ENCODE measurements at places on chromosomes 11 and 22.

GRCh38 chr22:44084044-44084772, 60.1 kb downstream of the PARVB start:
- no peak for DNase-seq
- no peak overlapping the region for H3K4me3 ChIP-seq

DNA sequence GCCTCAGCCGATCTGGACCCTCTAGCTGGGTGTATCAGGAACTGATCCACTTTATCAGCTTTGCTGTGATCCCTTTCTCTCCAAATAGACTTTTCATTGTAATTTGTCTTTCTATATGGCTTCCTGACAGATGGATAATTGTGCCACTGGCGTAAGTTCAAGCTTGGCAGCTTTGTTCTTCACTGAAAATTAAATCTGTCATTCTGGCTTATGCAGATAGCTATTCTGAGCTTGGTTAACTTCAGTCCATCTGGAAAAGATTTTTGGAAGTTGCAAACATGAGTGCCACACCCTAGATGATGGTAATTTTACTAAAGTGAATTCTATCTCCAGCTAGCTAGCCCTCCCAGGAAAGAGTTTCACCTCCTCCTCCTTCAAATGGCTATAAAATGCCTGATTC, 8.1 kb downstream of the OR5A2 start:
- no peaks in the 10 kb centered on the region for H3K27me3 ChIP-seq
- H3K4me1 ChIP-seq, result peaks cover 13% of the 10 kb centered on the region
- no peak overlapping the region for H3K4me3 ChIP-seq
- no peak for DNase-seq
- H3K27ac ChIP-seq, result no peak overlapping the region

DNA sequence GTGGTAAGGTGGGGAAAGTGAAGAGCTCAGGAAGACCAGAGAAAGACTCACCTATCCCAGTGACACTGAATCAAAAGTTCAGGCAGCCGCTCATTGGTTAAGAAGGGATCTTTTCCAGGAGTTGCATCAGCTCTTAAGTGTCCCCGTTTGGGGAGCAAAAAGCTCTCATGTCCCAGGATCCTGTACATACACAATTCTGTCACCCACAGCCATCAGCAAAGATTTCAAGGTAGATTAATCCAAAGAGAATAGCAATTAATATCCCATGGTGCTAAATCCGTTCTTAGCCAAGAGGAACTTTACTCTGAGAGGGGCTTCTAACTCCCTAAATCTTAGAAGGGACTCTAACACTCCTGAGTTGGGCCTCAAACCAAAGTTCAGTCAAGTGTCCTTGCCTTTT, 19.3 kb downstream of the FOLR3 start:
- H3K27me3 ChIP-seq, result no peaks in the 10 kb centered on the region
- no peak overlapping the region for H3K4me3 ChIP-seq
- no peak overlapping the region for H3K27ac ChIP-seq
- no peak for DNase-seq
- H3K4me1 ChIP-seq, result no peaks in the 10 kb centered on the region

DNA sequence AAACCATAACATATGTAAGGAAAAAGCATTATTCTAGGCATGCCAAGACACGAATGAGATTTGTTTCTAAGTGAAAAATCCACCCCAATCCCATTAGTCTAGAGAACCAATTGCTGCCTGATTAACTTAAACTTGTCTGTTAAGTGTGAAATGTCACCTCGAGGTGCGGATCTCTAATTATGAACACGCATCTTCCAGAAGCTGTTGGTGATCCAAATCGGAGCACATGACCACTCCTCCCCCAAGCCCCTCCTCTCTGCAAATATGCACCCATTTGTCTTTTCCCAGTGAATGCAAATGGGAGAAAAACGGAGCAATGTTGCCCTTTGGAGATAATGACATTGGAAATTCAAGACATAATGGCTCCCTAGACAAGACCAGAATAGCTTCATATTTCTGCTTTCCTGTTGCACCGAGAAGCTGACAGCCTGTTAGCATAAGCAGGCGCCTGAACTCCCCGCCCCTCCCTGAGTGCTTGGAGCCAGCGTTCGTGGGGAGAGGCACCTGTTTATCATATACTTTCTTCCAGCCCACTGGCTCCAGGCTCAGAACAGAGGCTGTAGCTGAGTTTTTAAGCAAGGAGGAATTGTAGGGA, 6.0 kb upstream of the FXYD6 start:
- peaks cover 11% of the 10 kb centered on the region for H3K27me3 ChIP-seq
- no peak for DNase-seq
- H3K27ac ChIP-seq, result no peak overlapping the region
- no peaks in the 10 kb centered on the region for H3K4me1 ChIP-seq

Measured in common myeloid progenitor, CD34-positive (primary cell).